ENCODE measurements at places on chromosomes 12 and 14.

DNA sequence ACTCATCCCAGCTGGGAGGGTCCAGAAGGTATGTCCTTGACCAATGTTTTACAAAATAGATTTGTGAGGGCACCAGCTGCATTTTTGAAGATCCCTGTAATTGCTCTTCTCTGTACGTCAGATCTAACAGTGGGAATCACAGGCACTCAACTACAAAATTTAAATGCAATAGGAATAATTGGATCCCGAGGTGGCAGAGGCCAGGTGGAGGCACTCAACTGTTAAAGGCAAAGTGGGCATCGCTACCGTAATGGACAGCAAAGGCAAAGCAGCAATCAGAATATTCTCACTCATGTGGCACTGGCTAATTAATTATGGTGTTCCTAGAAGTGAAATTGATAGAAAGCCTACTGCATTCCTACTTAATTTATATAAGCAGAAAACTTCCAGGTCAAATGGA, 27.9 kb upstream of the PSMC1 start:
- no peak overlapping the region for H3K27ac ChIP-seq
- no peaks in the 10 kb centered on the region for H3K36me3 ChIP-seq
- no peaks in the 10 kb centered on the region for H3K27me3 ChIP-seq
- DNase-seq, result no peak
- no peak overlapping the region for H3K4me3 ChIP-seq

- no peaks in the 10 kb centered on the region for H3K36me3 ChIP-seq
- no peaks in the 10 kb centered on the region for H3K27me3 ChIP-seq
- H3K4me3 ChIP-seq, result no peak overlapping the region
- DNase-seq, result no peak
- H3K27ac ChIP-seq, result no peak overlapping the region
- no peaks in the 10 kb centered on the region for H3K4me1 ChIP-seq
Observed at GRCh38 chr12:101967506-101967905, 90.1 kb downstream of the DRAM1 start.

- peak within 1 kb of the TSS; percentile 56 for H3K4me3 ChIP-seq
- peak within 1 kb of the TSS; percentile 40 for H3K27ac ChIP-seq
- no peaks in the 10 kb centered on the region for H3K27me3 ChIP-seq
- H3K36me3 ChIP-seq, result peaks cover 2% of the 10 kb centered on the region
Observed at GRCh38 chr14:24309538-24310264, at the start of gene LTB4R2. Gene LTB4R2, plus strand, starts transcription at chr14:24310140. Its CDS starts 525 bp downstream, at chr14:24310665.

GRCh38 chr12:94603434-94604365, 46.7 kb downstream of the TMCC3 start:
- H3K27ac ChIP-seq, result no peak overlapping the region
- H3K4me3 ChIP-seq, result no peak overlapping the region
- H3K36me3 ChIP-seq, result no peaks in the 10 kb centered on the region
- H3K4me1 ChIP-seq, result peaks cover 23% of the 10 kb centered on the region

DNA sequence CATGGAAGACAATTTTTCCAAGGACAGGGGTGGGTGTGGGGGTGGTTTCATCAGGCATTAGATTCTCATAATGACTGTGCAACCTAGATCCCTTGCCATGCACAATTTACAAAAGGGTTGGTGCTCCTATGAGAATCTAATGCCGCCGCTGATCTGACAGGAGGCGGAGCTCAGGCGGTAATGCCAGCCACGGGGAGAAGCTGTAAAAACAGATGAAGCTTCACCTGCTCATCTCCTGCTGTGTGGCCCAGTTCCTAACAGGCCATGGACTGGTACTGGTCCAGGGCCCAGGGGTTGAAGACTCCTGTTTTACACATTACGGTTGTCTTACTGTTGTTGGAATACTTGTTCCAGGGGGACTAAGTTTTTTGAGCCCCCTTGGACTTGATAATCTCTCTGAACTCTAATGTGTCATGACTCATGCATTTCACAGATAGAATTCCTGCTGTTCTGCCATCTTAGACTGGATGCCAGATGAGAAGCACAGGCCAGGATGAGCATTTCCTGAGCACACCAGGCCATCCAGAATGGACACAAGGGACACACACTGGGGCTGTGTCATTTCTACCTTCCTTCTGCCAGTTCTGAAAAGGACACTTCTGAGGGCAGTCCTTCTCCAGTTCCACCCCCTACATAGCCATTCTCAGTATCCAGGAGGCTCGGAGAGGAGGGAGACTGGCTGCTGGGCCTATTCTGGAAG, 5.8 kb downstream of the PLEKHD1 start:
- H3K27ac ChIP-seq, result no peak overlapping the region
- H3K4me3 ChIP-seq, result no peak overlapping the region

GRCh38 chr12:104677441-104678089, 220.8 kb downstream of the CHST11 start:
- H3K27me3 ChIP-seq, result no peaks in the 10 kb centered on the region
- peaks cover 6% of the 10 kb centered on the region for H3K4me1 ChIP-seq
- no peak for DNase-seq
- H3K36me3 ChIP-seq, result no peaks in the 10 kb centered on the region
- H3K4me3 ChIP-seq, result no peak overlapping the region
- no peak overlapping the region for H3K27ac ChIP-seq

GRCh38 chr12:124914392-124915238, at the start of gene UBC:
Gene UBC, minus strand, starts transcription at chr12:124914650. Its CDS starts 879 bp downstream, at chr12:124913771.
- no peaks in the 10 kb centered on the region for H3K27me3 ChIP-seq
- DNase-seq, result peak; percentile 87
- no peaks in the 10 kb centered on the region for H3K36me3 ChIP-seq
- peak within 1 kb of the TSS; percentile 64 for H3K4me3 ChIP-seq

- peaks cover 5% of the 10 kb centered on the region for H3K4me1 ChIP-seq
- peak overlapping the region; percentile 46 for H3K27ac ChIP-seq
- peaks cover 69% of the 10 kb centered on the region for H3K36me3 ChIP-seq
- H3K4me3 ChIP-seq, result no peak overlapping the region
- H3K27me3 ChIP-seq, result no peaks in the 10 kb centered on the region
Observed at GRCh38 chr12:12482150-12482761, 80.4 kb downstream of the DUSP16 start.

DNA sequence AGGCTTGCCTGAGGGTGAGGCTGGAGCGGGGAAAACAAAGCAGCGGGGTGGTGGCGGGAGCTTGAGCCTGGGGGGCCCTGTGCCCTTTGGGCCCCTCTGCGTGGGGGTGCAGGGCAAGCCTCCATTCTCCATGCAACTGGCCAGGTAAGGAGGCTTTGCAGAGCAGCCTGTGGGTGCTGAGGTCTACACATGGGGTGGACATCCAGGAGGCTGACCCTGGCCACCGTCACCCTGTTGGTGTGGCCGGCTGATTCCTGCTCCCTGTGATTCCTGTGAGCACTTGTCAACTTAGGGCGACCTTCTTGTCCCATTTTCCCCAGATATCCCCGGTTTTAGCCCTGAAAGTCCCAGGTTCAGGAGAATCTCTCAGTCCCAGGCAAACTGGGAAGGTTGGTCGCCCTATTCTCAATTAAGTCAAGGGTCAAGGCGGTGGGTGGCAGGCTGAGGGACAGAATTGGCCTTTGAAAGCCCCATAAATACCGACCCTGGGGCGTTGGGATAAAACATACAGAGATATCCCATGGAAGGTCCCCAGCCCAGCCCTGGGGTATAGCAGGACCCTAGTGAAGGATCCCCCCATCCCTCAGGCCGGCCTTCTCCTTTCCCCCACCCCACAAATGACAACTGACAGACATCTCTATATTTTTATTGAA, 70.5 kb downstream of the PRIMA1 start:
- H3K4me1 ChIP-seq, result no peaks in the 10 kb centered on the region
- H3K4me3 ChIP-seq, result no peak overlapping the region
- H3K27me3 ChIP-seq, result no peaks in the 10 kb centered on the region
- H3K36me3 ChIP-seq, result no peaks in the 10 kb centered on the region

DNA sequence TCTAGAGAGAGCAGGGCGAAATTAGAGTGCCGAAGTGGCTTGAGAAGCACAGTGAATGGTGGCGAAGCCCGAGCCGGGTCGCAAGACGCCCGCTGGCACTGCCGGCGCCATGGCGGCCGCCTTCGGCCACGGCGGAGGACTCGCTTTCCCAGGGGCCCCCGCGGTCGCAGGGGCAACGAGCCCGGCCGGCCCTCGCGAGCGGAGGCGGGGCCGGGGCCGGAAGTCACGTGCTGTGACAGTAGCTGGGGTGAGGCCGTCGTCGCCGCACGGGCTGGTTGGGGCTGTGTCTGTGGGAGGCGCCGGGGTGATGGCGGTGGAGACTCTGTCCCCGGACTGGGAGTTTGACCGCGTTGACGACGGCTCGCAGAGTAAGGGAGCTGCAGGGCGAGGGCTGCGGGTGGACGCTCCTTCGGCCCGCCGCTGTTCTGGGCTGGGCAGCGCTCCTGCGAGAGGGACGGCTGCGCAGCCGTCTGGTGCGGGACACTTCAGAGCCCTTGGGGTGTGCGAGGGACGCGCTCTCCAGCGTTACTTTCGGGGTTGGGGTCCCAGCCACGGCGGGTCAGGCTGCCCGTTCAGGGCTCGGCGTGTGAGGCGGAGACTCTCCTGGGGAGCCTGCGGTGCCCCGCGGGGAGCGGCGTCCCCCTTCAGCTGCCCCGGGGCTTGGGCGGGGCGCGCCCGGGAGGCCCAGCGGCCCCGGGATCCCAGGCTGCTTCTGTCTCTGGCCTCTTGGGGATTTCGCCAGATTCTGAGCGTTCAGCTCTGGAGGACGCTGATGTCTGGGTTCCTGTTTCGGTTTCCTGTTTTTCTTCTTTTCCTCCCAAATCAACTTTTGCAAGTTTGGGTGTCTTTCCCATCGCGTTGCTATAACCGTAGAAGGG, at the start of gene WASHC4:
TSS of gene WASHC4 (plus strand) at position 238 of the 878 bp plus-strand sequence. CDS start at position 308, 70 bp downstream.
- H3K36me3 ChIP-seq, result no peaks in the 10 kb centered on the region
- no peaks in the 10 kb centered on the region for H3K27me3 ChIP-seq
- H3K4me1 ChIP-seq, result peaks cover 15% of the 10 kb centered on the region

DNA sequence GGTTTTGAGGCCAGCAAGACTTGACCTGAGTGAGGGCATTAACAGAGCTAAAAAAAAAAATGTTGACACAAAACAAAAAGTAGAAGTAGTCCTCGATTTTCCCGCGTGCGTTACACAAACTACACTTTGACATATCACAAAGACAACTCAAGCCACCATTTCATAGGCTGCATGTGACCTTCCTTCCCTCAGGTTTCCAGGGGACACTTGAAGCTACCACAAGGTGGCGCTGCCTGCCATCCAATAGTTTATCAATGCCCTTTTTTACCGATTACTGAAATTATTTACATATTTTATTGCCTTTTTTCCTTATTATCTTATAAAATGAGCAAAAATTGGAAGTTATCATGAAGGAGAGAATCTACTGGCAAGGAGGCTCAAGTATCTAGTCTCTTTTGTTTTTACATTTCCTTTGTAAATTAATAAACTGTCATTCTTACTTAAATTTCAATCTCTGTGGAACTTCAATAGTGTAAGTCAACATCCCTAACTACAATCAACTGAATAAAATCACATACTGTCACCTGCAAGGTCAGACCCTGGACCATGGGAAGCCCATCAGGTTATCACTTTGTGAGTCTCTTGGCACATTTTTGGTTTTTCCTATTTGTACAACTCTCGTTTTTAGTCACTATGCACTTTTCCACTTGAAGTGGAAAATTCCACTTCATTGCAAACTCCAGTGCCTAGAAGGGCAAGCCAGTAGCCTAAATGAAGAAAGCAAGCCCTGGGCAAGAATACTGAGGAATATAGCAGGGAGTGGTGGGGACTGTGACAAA, 84.6 kb upstream of the CPSF6 start:
- no peak overlapping the region for H3K27ac ChIP-seq
- H3K36me3 ChIP-seq, result no peaks in the 10 kb centered on the region
- H3K4me1 ChIP-seq, result no peaks in the 10 kb centered on the region
- H3K27me3 ChIP-seq, result no peaks in the 10 kb centered on the region
- DNase-seq, result peak; percentile 50
- no peak overlapping the region for H3K4me3 ChIP-seq

DNA sequence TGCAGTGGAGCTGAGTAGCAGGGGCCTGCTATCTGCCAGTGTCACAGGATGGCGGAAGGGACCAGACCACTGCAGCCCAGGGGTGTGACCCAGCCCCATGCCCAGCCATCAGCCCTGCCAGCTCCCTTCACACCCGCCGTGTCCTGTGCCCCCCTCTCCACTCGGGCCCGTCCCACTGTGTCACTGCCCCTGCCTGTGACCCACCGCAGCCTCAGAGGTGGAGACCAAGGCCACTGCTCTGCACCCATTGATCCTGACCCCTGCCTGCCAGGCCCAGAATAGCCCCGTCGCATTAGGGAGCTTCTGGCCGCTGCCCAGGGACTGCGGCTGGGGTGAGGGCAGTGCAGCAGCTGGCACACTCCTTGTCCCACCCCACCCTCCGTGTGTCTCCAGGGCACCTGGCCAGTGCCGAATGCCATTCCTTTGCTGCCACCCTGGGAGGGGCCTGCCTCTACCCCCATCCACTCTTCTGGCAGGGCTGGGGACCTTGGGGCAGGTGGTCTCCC, 2.1 kb upstream of the CRIP2 start:
- peaks cover 54% of the 10 kb centered on the region for H3K4me1 ChIP-seq
- no peak overlapping the region for H3K27ac ChIP-seq
- no peak for DNase-seq
